ELR (cell line): ENCODE measurements at places on chromosomes 2 and 18.

DNA sequence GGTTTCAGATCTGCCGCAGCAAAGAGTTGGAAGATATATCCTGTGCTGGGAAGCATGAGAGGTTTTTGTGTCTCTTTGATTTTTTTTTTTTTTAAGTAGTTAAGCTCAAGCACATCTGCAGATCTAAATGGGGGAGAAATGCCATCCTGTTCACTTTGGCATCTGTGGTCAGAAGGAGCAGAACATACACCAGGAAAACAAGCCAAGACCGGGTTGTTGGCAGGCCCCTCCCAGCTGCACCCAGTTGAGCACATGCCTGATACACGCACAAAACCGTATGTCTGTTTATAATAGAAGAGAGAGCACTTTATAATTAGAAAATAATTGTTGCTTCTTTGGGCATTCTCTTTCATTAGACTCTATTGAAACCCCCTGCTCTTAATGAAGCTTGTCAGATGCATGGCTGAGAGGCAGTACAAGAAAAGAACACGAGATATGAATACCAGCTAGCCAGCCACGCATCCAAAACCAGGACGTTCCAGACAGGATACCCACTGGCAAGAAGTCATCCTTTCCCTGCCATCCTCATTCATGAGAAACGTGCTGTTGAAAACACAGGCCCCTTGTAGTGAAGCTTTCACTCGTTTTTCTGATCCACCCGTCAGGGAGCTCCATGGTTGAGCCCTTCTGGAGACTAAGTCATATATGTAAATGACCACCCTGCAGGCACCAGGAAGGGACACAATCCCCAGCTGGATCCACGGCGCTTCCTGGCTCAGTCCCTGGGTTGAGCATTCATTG lies 152.2 kb downstream of the ALPK2 start:
- no peak for DNase-seq

- DNase-seq, result no peak
Observed at GRCh38 chr2:49105506-49105905, 48.8 kb downstream of the FSHR start.

- no peak for DNase-seq
Observed at GRCh38 chr18:3139406-3139805, 80.4 kb downstream of the MYOM1 start.

DNA sequence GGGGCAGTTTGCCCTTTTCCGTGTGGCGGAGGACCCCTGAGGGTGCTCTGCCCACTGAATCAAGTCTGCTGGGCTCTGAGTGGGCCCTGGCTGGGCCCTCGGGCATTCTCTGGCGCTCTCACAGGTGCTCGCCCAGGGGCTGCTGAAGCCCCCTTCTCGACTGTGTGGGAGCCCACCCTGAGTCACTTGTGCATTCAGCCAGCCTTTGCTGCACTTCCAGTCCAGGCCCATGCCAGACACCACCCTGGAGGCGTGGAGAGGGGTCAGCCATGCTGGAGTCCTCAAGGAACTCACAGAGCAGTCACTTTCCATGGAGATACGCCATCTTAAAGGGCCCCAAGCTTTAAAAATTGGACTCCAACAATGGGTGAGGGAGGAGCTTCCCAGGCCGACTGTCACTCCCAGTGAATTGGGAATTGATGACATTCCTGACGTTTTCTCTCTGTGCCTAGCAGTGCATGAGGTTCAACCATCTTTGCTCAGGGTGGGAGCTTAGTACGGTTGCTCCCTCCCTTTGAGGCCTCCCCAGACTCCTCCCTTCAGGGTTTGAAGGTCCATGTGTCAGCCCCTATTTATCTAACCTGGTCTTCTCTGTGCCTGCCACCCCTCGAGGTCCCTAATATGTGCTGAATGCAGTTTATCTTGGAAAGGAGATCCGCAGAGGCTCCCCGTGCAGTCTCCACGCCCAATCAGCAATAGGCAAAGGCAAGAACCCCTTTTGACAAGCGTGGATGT lies 71.8 kb upstream of the HS6ST1 start:
- no peak for DNase-seq

DNA sequence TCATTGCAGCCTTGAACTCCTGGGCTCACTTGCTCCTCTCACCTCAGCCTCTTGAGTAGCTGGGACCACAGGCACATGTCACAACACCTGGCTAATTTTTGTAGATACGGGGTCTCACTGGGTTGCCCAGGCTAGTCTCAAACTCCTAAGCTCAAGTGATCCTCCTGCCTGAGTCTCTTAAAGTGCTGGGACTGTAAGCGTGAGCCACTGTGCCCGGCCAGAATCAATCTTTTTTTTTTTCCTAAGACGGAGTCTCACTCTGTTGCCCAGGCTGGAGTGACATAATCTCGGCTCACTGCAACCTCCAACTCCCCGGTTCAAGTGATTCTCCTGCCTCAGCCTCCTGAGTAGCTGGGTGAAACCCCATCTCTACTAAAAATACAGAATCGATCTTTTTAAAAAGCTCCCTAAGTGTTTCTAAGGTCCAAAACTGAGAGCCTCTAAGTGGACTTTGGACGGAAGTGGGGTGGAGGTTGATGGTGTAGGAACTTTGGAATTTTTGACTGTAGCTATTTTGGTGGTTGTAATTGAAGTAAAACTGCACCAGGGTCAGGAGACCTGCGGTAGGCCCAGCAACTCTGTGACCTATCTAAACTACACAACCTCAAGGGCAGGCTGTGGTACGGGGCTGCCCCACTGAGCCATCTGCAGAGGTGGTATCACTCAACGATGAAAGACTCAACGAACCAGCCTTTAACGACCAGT lies 82.9 kb downstream of the POLR1A start:
- no peak for DNase-seq

DNA sequence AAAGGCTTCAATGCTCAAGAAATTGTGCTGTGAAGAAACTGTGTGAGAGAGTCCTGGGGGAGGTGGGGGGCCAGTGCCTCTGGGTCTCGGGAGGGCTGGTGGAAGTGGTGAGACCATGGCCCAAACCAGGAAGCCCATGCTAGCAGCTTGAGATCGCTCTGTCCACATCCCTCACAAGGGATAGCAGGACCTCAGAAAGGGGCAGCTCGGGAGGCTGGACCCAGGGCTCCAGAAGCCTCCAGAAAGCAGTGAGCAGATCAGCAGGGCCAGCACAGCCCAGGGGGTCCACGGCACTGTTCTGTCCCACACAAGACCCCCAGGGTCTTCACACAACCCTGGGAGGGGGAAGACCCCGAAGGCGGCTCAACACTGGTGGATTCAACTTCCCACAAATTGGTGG lies 24.1 kb downstream of the ST8SIA5 start:
- no peak for DNase-seq

- peak; percentile 55 for DNase-seq
Observed at GRCh38 chr2:27408601-27409320, 630 bp downstream of the PPM1G start.

- peak; percentile 54 for DNase-seq
Observed at GRCh38 chr2:109330056-109330455, 201.1 kb downstream of the SH3RF3 start.

DNA sequence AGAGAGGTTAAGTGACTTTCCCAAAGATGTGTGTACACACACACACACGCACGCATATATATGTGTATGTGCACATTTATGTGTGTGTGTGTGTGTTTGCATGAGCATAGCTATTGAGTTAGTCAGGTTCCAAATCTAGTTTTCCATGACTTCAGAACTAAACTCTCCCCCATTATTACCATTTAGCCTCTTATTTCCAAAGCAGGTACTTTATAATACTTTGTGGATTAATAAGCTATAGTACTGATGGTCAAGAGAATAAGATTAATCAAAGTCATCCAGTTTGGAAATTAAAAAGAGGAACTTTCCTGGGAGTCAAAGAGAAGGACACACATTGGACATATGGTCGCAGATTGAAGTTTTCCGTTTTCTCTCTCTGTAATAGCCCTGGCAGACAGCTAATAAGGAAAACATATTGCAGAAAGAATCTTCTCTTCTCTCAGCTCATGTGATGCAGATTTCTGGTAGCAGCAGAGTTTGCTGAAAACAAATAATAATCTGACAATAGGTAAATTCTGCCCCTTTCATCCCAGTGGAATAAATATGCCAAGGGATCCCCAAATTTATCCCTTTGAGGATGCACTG lies 410.9 kb upstream of the TCF4 start:
- DNase-seq, result no peak

DNA sequence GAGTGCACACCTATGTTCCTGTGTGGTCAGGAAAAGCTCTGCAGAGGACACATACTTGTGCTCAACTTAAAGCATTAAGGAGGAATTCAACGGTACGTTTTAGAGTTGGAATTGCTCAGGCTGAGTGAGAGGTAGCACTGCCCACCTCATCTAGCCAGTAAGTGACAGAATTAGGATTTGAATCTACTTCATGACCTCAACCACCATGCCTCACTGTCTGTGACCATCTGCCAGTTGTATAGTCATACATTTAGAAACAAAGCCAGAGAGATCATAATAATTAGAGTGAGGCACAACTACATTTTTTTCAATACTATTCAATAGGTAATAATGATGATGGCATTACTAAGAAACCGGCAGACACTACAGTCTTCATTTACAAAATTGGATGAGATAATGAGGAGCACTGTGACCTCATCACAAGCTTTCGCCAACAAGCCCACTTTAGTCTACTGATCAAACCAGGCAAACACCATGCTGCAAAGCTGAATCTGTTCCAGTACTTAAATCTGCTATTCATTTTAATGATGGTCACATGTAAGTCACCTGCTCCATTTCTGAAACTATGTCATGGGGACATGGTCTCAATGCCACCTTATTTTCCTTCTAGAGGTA lies 1018.4 kb downstream of the TMEM182 start:
- DNase-seq, result no peak
